ENCODE measurements at places on chromosomes 4 and X.

DNA sequence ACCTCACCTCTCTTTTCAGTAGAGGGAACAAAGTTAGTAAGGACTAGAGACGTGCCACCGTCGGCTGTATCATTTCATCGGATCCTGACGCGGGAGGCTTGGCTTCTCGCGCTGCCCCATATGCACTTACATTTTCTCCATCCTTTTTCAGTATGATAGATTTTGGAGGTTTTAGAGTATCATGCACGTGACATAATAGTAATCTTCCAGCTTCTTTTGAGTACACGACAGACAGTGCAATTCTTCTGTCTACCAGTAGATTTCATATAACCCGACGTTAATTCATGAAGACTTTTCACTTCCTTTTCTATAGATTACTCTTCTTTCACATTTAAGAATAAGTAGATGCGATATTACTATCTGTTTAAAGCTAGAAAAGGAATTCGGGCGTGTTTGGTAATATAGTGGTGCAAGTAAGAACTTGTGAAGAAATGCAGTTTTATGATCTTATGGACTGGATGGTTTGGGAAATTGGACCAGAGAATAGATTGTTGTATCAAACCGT is 1.0 kb downstream of the CDS1 start:
- peak; percentile 43 for DNase-seq

GRCh38 chr4:4502694-4503311 is 39.0 kb downstream of the STX18 start:
- peak; percentile 60 for DNase-seq

GRCh38 chrX:1453395-1453783 is 680 bp upstream of the ASMTL start:
- peak; percentile 65 for DNase-seq

- DNase-seq, result peak; percentile 38
These were observed 57.2 kb upstream of the BEX4 start for GRCh38 chrX:103157496-103158316.

DNA sequence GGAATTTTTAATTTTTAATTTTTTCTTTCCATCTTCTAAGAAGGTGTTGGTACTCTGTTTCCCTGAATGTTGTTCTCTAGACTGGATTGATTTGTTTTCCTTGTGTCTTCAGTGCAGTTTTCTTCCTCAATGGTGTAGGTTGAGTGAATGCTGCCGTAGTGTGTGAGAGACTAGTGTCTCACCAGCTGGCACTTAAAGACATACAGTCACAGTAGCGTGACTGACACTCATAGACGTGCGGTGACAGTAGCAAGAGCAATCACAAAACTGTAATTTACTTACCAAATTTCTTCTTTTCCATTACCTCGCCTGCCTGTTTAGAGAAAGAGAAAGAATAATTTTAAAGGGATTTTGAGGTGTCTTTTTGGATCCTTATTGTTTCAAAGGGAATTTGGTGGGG is 21.4 kb upstream of the PGM2 start:
- DNase-seq, result no peak

DNA sequence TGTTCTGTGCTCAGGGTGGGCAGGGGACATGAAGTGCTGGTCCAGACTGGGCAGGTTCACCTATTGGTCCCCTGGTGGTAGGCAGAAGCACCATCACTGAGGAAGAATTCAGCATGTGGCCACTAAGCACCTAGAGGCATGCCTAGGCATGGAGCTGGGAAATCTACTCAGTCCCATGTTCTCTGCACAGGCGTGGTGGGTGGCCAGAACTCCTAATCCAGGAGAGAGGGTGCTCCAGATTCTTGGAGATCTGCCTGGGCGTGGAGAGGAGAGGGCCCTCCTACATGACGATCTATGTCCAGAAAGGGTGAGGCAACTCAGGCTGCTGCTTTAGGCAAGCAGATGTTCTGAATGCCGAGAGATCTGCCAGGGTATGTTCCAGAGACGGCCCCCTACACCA is 44.6 kb upstream of the MAGEC2 start:
- no peak for DNase-seq

DNA sequence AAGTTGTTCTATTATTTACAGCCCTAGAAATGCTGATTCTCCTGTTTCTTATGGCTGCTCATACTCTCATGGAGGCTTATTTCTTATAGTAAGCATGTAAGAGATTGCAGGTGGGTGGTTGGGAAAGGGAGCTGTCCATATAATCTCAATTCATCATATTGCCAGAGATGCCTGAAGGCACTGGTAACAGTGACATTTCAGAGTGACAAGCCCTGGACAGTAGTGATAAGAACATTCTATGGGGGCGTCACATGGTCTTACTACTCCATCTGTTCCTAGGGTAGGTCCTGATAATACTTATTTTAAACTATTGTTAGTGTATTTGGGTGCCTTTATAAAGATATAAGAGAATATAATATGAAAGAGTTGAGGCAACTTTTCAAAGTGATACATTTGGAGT is 171.5 kb downstream of the CFAP299 start:
- DNase-seq, result no peak

DNA sequence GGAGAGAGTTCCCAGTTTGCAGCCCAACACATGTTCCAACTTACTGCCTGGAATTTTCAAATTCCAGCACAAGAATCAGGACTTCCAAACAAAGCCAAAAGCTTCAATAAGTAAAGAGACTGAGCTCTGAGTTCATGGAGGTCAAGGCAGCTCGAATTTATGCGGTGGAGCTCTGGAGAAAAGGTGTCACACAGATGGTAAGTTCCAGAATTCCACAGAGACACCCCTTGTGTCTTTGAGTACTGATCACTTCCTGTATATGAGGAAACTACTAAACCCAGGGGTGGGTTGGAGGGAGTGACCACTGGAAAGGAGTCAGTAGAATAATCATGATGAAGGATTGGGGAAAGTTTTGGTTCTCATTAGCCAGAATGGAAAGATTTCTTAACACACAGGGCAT is 118.5 kb upstream of the GUCY1A1 start:
- DNase-seq, result no peak
